ENCODE measurements at places on chromosomes 4 and X. TPM values are rescaled to one million over a fixed set of nuclear protein-coding genes. Genes with fewer than 3 reads are reported as not detected.
A peak's percentile ranks its signal among the peaks of the same experiment; 100 is the strongest.

GRCh38 chrX:8138252-8138651 is 32.8 kb downstream of the VCX2 start:
- H3K27ac ChIP-seq: no peak overlapping the region
- H3K36me3 ChIP-seq: no peaks in the 10 kb centered on the region
- H3K27me3 ChIP-seq: no peaks in the 10 kb centered on the region
- H3K4me3 ChIP-seq: no peak overlapping the region
- H3K4me1 ChIP-seq: no peaks in the 10 kb centered on the region
- no peak for DNase-seq

The GJB1 gene
- total RNA-seq: not detected

GRCh38 chr4:1763550-1764080 is 29.5 kb upstream of the FGFR3 start:
- H3K4me1 ChIP-seq: peaks cover 6% of the 10 kb centered on the region
- H3K4me3 ChIP-seq: no peak overlapping the region
- no peak for DNase-seq
- H3K27ac ChIP-seq: no peak overlapping the region

GRCh38 chr4:169861593-169861992 is 103.8 kb upstream of the HPF1 start:
- H3K36me3 ChIP-seq: no peaks in the 10 kb centered on the region
- H3K27me3 ChIP-seq: peaks cover 5% of the 10 kb centered on the region
- H3K27ac ChIP-seq: no peak overlapping the region
- DNase-seq: no peak
- H3K4me1 ChIP-seq: no peaks in the 10 kb centered on the region

The C4orf54 gene
- total RNA-seq: not detected

DNA sequence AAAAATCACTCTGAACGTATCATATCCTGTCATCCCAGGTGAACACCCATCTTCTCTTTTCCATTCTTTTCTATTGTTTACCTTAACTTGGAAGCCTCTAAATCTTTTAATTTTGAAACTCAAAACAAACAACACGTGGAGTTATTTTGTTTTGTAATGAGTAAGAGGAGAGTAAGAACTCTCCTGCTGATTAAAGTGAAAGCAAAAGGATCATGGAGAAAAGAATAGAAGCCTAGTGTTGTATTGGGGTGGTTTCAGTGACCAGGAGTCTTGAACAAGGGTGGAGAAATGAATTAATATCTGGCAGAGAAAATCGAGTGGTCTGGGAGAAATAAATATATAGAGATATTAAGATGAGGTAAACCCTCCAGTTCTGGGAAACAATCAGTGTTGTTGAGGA is 237.4 kb upstream of the UGT8 start:
- H3K4me3 ChIP-seq: no peak overlapping the region
- no peak overlapping the region for H3K27ac ChIP-seq
- peaks cover 5% of the 10 kb centered on the region for H3K27me3 ChIP-seq
- no peaks in the 10 kb centered on the region for H3K4me1 ChIP-seq
- DNase-seq: no peak
- no peaks in the 10 kb centered on the region for H3K36me3 ChIP-seq

- H3K36me3 ChIP-seq: no peaks in the 10 kb centered on the region
- peak; percentile 14 for DNase-seq
- H3K4me1 ChIP-seq: no peaks in the 10 kb centered on the region
Measured at GRCh38 chr4:167021545-167022155, 212.6 kb downstream of the SPOCK3 start.

The DCAF8L1 gene
- total RNA-seq: not detected

GRCh38 chr4:152148057-152148456 is 387.2 kb upstream of the GATB start:
- no peak for DNase-seq
- H3K27me3 ChIP-seq: no peaks in the 10 kb centered on the region
- no peaks in the 10 kb centered on the region for H3K4me1 ChIP-seq
- H3K27ac ChIP-seq: no peak overlapping the region
- H3K4me3 ChIP-seq: no peak overlapping the region
- H3K36me3 ChIP-seq: peaks cover 19% of the 10 kb centered on the region

DNA sequence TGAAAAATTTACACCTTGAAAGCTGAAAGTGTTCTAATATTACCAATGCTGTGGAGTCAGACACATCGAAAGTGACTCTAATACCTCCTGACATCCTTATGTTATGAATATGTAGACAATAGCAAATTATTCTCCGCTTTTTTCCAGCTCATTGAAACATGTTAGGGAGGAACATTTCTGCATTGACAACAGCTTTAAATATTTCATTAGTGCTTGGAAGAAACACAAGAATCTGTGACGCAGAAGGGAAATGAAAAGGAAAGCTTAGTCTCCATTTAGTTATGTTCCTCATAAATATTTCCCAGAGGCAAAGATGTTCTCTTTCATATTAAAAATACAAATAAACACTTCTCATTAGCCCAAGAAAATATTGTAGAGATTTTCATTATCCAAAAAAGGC is 55.8 kb upstream of the CD99 start:
- H3K4me3 ChIP-seq: no peak overlapping the region
- H3K4me1 ChIP-seq: peaks cover 7% of the 10 kb centered on the region
- no peak overlapping the region for H3K27ac ChIP-seq

The MAGEA2B gene
- total RNA-seq: not detected

The HPSE gene
- 23.1 TPM for total RNA-seq

The PFKFB1 gene
- 0.93 TPM for total RNA-seq

The TMPRSS11F gene
- total RNA-seq: not detected

The SHOX gene
- total RNA-seq: not detected

DNA sequence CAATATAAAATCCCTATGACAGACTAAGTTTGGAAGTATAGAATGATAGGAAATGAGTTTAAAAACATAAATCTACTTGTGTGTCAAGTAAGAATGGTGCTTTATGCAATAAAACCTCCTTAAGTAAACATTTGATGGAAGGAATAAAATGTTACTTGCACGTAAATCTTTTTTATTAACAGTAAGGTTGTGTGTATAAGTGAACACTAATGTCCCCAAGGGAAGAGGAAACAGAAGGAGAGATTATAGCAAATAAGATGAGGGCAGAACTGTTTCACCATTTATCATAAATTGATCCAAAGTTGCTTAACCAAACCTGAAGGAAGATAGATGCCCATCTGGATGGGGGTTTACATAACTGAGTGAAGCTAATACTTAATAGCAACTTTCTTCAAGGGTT is 86.8 kb downstream of the FRMPD4 start:
- no peak overlapping the region for H3K27ac ChIP-seq
- H3K36me3 ChIP-seq: no peaks in the 10 kb centered on the region
- no peaks in the 10 kb centered on the region for H3K27me3 ChIP-seq
- H3K4me1 ChIP-seq: no peaks in the 10 kb centered on the region
- DNase-seq: no peak

The ARAF gene
- total RNA-seq: 75.9 TPM

The ZFP92 gene
- total RNA-seq: 2.4 TPM

The AR gene
- total RNA-seq: not detected

The RAB33A gene
- 21.5 TPM for total RNA-seq

DNA sequence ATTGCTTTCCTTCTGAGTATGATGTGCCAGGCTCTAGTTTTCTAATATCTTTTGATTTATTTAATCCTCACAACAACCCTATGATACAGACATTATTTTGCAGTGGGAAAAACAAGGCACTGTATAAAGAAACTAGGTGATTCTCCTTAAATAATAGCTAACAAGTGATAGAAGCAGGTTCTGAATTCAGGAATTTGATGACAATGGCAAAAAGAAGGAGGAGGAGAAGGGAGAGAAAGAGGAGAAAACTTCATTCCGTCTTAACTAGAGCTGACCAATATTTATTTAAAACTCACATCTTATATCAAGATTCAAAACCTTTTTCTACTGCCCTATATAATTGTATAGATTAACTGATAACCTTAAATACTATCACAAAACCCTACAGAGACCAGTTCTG is 1477.1 kb upstream of the PCDH7 start:
- H3K4me3 ChIP-seq: no peak overlapping the region
- no peaks in the 10 kb centered on the region for H3K36me3 ChIP-seq
- H3K27ac ChIP-seq: no peak overlapping the region

GRCh38 chrX:20432746-20433387 is 166.2 kb upstream of the RPS6KA3 start:
- DNase-seq: no peak
- peak overlapping the region; percentile 92 for H3K27ac ChIP-seq
- peak overlapping the region; percentile 40 for H3K4me3 ChIP-seq

The DCX gene
- total RNA-seq: not detected

GRCh38 chrX:123513585-123514278 is 219.1 kb downstream of the THOC2 start:
- H3K27me3 ChIP-seq: no peaks in the 10 kb centered on the region
- no peak for DNase-seq
- H3K27ac ChIP-seq: no peak overlapping the region
- no peaks in the 10 kb centered on the region for H3K4me1 ChIP-seq

The FOXP3 gene
- 14.3 TPM for total RNA-seq

The RAB40AL gene
- 0.44 TPM for total RNA-seq

The CNGA2 gene
- not detected for total RNA-seq

DNA sequence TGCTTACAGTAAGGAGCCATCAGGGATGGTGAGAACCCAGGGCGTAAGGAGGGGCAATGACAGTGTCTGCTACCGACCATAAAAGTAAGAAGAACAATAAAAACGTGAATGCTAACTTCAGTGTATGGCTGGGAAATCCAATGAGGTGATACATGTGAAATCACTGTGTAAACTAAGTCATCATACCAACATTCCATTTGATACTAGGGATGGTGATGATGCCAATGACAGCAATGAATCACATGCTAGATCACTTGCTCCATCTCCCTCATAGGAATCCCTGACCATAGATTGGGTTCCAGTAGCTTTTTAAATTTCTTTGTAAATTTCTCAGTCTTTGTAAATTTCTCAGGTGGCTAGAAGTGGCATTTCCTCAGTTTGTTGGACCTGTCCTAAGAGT is 146.3 kb downstream of the SMIM20 start:
- DNase-seq: no peak
- H3K27ac ChIP-seq: no peak overlapping the region
- H3K4me3 ChIP-seq: no peak overlapping the region
- H3K27me3 ChIP-seq: no peaks in the 10 kb centered on the region
- H3K36me3 ChIP-seq: peaks cover 4% of the 10 kb centered on the region
- peaks cover 35% of the 10 kb centered on the region for H3K4me1 ChIP-seq

The PAGE2 gene
- total RNA-seq: not detected

The MAGEB16 gene
- total RNA-seq: not detected

The CYP4V2 gene
- total RNA-seq: 8.8 TPM

DNA sequence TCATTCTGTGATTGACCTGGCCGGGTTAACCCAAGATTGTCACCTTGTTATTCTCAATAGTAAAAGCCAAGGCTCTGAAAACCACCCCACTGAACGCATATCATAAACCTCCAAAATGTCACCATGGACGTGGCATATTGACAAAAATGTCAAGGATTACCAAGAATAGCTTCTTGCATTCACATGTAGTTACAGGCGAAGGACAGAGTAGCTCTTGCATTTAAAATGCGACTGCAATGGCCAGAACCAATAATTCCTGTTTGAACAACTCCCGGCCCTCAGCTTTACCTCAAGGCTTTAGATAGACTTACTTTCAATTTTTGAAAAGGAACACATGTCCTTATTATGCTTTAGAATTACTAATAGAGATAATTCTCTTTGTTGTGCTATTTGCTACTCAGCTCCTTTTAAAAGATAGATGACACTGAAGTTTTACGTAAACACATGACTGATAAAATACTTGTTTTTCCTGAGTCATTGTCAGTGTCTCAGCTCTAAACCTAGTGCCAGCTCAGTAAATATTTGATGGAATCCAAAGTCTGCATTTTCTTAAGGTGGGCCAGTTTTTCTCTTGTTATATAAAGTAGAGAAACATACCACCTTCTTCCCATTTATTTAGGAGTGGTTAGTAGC is 66.3 kb downstream of the CLDN34 start:
- H3K4me1 ChIP-seq: peaks cover 15% of the 10 kb centered on the region
- no peak overlapping the region for H3K4me3 ChIP-seq
- DNase-seq: no peak
- peaks cover 7% of the 10 kb centered on the region for H3K36me3 ChIP-seq
- H3K27me3 ChIP-seq: no peaks in the 10 kb centered on the region
- no peak overlapping the region for H3K27ac ChIP-seq

GRCh38 chr4:90099812-90100211 is 27.4 kb upstream of the CCSER1 start:
- no peaks in the 10 kb centered on the region for H3K36me3 ChIP-seq
- no peak overlapping the region for H3K4me3 ChIP-seq
- no peaks in the 10 kb centered on the region for H3K4me1 ChIP-seq

GRCh38 chr4:112073181-112073580 is 72.1 kb upstream of the FAM241A start:
- H3K27ac ChIP-seq: no peak overlapping the region
- H3K27me3 ChIP-seq: peaks cover 18% of the 10 kb centered on the region
- no peaks in the 10 kb centered on the region for H3K4me1 ChIP-seq
- no peaks in the 10 kb centered on the region for H3K36me3 ChIP-seq
- no peak for DNase-seq

GRCh38 chr4:76208005-76208765 is 5.4 kb downstream of the SCARB2 start:
- no peak overlapping the region for H3K4me3 ChIP-seq
- peaks cover 4% of the 10 kb centered on the region for H3K27me3 ChIP-seq
- H3K36me3 ChIP-seq: no peaks in the 10 kb centered on the region
- no peak for DNase-seq
- no peak overlapping the region for H3K27ac ChIP-seq

DNA sequence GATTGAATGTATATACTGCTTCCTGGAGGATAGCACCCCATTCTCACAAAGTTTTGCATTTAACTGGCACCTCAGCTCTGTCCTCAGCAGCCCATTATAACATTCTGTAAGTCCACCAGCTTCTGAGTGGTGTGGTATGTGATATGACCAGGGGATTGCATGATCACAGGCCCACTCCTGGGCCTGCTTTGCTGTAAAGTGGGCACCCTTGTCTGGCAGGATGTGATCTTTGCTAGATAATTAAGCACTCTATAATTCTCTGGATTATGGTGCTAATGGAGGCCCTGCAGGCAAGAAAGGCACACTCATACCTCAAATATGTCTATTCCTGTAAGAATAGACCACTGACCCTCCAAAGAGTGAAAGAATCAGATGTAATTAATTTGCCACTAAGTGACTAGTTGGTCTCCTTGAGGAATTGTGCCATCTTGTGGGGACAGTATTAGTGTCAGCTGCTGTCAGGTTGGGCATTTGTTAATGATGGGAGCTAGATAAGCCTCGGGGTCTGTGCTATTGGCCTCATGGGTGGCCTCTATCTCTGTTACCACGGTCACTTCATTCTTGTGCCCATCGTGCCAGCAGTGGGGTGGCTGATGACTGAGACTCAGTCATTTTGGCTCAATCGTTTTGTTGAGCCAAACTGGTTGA is 2.2 kb upstream of the CFI start:
- no peaks in the 10 kb centered on the region for H3K36me3 ChIP-seq
- H3K27me3 ChIP-seq: no peaks in the 10 kb centered on the region
- no peak overlapping the region for H3K27ac ChIP-seq
- no peak overlapping the region for H3K4me3 ChIP-seq

GRCh38 chr4:825971-826330 is at the start of gene CPLX1:
Gene CPLX1, minus strand, starts transcription at chr4:826129. Its CDS starts 1,607 bp downstream, at chr4:824522.
- no peak for DNase-seq
- H3K27ac ChIP-seq: no peak within 1 kb of the TSS
- H3K4me1 ChIP-seq: no peaks in the 10 kb centered on the region
- H3K27me3 ChIP-seq: peaks cover 33% of the 10 kb centered on the region
- no peak within 1 kb of the TSS for H3K4me3 ChIP-seq

All from activated T-helper 1 cell treated with anti-CD3 and anti-CD28 coated beads, Interleukin-12 subunit alpha, Interleukin-12 subunit beta, Interleukin-2, Interleukin-4 antibody, amounts not matched to agents 30 ng/mL and 10 ng/mL and 1 ng/mL, durations not matched to agents 14 hours and 24 hours and 36 hours (primary cell).